ENCODE measurements at places on chromosomes 4 and X. TPM values are rescaled to one million over a fixed set of nuclear protein-coding genes. Genes with fewer than 3 reads are reported as not detected.

- DNase-seq, result no peak
- no peaks in the 10 kb centered on the region for H3K4me1 ChIP-seq
- no peak overlapping the region for H3K4me3 ChIP-seq
- no peak overlapping the region for H3K27ac ChIP-seq
These were observed 671.8 kb downstream of the CCSER1 start for GRCh38 chr4:90798948-90799347.

- no peaks in the 10 kb centered on the region for H3K36me3 ChIP-seq
- no peak overlapping the region for H3K4me3 ChIP-seq
- no peaks in the 10 kb centered on the region for H3K4me1 ChIP-seq
- no peak overlapping the region for H3K27ac ChIP-seq
These were observed 154.2 kb upstream of the NEIL3 start for GRCh38 chr4:177155454-177155853.

DNA sequence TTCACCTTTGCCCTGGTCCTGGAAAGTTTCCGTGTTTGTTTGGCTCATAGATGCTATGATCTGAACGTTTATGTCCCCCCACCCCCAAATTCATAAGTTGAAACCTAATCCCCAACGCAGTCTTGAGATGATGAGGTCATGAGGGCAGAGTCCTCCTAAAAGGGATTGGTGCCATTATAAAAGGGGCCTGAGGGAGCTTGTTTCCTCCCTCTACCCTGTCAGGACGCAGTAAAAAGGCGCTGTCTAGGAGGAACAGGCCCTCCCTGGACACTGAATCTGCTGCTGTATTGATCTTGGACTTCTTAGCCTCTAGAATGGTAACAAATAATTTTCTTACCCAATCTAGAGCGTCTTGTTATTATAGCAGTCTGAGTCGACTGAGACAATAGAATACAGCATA lies 2190.6 kb upstream of the TENM3 start:
- H3K27me3 ChIP-seq, result no peaks in the 10 kb centered on the region
- no peak for DNase-seq
- no peaks in the 10 kb centered on the region for H3K4me1 ChIP-seq
- H3K4me3 ChIP-seq, result no peak overlapping the region
- no peaks in the 10 kb centered on the region for H3K36me3 ChIP-seq

GRCh38 chrX:128335671-128336070 lies 283.5 kb upstream of the ACTRT1 start:
- H3K4me1 ChIP-seq, result no peaks in the 10 kb centered on the region
- no peaks in the 10 kb centered on the region for H3K27me3 ChIP-seq

DNA sequence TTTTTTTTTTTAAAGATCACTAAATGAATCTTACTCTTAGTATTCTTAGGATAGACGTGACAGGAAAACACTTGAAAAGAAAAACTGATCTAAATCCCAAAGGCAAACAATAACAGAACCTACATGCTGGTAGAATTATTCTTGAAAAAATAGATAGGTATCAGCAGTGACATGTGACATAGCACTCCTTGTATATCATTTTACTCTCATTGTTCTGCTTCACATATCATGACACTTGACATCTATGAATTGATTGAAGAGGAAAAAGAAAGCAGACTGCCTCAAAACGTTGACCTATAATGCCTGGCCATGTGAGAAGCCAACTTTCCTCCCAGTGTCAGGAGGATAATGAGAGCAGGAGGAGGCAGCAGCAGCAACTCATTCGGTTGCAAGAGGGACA lies 555.2 kb downstream of the GABRG1 start:
- H3K27me3 ChIP-seq, result no peaks in the 10 kb centered on the region
- DNase-seq, result no peak
- no peak overlapping the region for H3K4me3 ChIP-seq
- no peaks in the 10 kb centered on the region for H3K4me1 ChIP-seq

ASB9 gene
- not detected for total RNA-seq

DNA sequence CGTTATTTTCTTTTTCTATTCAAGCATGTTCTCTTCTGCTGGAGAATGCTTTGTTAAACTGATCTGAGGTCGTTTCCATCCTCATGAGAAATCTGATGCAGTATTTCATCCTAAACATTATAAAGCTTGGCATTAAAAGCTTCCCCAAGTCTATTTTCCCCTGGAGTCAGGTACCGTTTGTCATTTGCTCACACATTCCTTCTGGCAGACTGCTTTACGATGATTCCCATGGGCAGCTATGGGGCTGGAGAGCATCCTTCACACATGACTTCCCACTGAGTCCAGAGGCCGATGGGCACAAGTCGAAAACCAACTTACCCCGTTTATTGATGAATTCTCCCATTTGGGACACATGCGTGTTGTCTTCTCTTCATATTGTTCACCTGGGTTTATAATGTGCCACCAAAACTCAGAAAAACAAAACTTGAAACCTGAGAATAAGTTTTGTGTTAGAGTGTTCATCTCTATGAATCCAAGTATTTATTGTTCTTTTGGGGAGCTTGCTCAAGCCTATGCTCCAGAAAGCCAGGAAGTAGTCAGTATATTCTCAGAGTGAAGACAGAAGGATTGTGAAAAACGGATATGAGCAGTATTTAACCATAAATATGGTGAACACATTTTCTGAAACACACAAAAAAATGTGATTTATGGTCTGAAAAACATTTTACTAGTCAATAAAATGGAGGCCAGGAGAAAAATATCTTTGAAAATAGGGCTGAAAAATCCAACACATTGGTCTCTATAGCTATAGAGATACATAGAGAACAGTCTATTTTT lies 298.8 kb upstream of the NOCT start:
- no peak overlapping the region for H3K27ac ChIP-seq
- H3K4me1 ChIP-seq, result no peaks in the 10 kb centered on the region
- no peak overlapping the region for H3K4me3 ChIP-seq
- no peaks in the 10 kb centered on the region for H3K27me3 ChIP-seq
- DNase-seq, result no peak
- no peaks in the 10 kb centered on the region for H3K36me3 ChIP-seq

DNA sequence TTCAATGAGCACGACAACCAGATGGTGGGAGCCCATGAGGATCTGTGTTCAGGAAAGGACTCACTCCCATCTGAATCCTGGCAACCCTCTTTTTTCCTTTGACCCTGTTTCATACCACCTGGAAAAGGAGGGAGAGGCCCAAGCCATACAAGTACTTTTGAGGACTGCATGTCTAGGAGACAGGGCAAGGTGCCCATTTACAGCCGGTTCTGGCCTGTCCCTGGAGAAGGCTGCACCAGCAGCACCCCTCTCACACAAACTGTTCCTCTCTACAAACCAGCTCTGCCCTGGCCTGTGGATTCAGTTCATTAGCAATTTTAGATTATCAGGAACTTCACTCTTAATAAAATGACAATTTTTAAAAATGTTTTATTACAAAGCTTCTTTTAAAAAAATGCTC lies 57.5 kb downstream of the HADH start:
- H3K4me3 ChIP-seq, result no peak overlapping the region
- H3K36me3 ChIP-seq, result peaks cover 23% of the 10 kb centered on the region
- no peak overlapping the region for H3K27ac ChIP-seq
- no peak for DNase-seq
- peaks cover 41% of the 10 kb centered on the region for H3K4me1 ChIP-seq

TMPRSS11A gene
- total RNA-seq, result not detected

EDNRA gene
- total RNA-seq, result not detected

GRCh38 chr4:52248820-52249219 lies 197.7 kb downstream of the SPATA18 start:
- no peak for DNase-seq
- no peaks in the 10 kb centered on the region for H3K36me3 ChIP-seq
- no peaks in the 10 kb centered on the region for H3K27me3 ChIP-seq
- no peaks in the 10 kb centered on the region for H3K4me1 ChIP-seq
- H3K4me3 ChIP-seq, result no peak overlapping the region

GRK4 gene
- total RNA-seq, result 3.2 TPM

- no peaks in the 10 kb centered on the region for H3K27me3 ChIP-seq
- DNase-seq, result no peak
- H3K4me3 ChIP-seq, result no peak overlapping the region
- H3K4me1 ChIP-seq, result no peaks in the 10 kb centered on the region
These were observed 89.9 kb upstream of the PAK3 start for GRCh38 chrX:111006116-111006515.

- no peak for DNase-seq
- no peaks in the 10 kb centered on the region for H3K4me1 ChIP-seq
- H3K36me3 ChIP-seq, result no peaks in the 10 kb centered on the region
- H3K27me3 ChIP-seq, result no peaks in the 10 kb centered on the region
- H3K27ac ChIP-seq, result no peak overlapping the region
These were observed 39.7 kb downstream of the LGI2 start for GRCh38 chr4:24991015-24991414.

GRID2 gene
- total RNA-seq, result not detected

All from CD4-positive, alpha-beta memory T cell (primary cell).